ENCODE measurements at places on chromosomes 5 and 9.

DNA sequence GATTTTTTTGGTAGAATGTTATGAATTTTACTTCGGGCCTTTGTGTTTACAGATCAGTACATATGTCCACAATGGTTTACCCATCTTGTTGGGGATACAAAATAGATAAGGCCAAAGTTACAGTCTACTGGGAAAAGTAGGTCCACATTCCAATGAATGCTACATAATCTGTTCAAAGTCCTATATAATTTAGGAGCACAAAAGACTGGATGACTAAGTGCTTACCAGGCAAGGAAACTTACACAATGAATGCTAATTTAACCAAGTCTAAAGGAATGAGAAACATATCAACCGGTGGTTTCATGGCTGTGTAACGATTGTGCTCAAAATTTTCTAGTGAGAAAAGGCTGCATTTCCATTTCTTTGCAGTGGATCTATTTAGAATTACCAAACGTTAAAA, 97.4 kb upstream of the TRPM3 start:
- DNase-seq: no peak

- DNase-seq: no peak
Measured at GRCh38 chr5:10778179-10778910, 17.3 kb upstream of the DAP start.

- DNase-seq: no peak
Measured at GRCh38 chr5:167413506-167413905, 877.9 kb upstream of the WWC1 start.

GRCh38 chr5:96387616-96388015, 45.4 kb downstream of the PCSK1 start:
- DNase-seq: peak; percentile 6

DNA sequence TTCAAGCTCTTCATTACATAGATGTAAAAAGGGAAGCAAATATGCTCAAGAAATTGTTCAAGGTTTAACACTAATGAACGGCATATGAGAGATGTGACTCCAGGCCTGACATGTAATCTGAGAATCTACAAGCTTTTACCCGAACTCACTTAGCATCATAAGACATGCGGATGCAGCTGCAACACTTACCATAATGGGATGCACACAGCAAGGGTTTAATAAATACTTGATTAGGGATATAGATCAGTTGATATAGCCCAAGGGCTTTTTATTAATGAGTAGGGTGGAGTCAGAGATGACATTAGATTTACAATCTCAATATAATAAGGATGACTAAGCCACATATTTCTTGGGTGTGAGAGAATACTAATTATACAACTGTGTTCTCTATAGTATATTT, 2215.5 kb downstream of the MAT2B start:
- DNase-seq: no peak

DNA sequence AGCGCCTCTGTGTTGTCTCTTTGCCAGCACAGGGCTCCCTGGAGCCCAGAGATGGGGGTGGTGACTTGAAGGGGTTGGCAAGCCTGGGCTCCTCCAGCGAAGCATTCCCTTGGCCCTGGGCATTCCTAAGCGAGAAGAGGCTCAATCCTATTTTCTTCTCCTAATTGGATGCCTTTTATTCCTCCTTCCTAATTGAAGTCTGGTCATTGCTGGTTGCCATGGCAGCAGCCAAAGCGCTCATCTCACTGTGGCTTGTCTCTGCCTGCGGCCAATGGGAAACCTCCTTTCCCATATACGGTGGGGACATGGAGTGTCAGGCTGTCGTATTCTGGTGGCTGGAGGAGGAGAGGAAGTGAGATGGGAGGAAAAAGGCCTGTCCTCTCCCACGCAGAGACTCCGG, 52.3 kb upstream of the RARS1 start:
- DNase-seq: peak; percentile 6

- DNase-seq: no peak
Measured at GRCh38 chr5:177130211-177131018, 3.2 kb upstream of the NSD1 start.

DNA sequence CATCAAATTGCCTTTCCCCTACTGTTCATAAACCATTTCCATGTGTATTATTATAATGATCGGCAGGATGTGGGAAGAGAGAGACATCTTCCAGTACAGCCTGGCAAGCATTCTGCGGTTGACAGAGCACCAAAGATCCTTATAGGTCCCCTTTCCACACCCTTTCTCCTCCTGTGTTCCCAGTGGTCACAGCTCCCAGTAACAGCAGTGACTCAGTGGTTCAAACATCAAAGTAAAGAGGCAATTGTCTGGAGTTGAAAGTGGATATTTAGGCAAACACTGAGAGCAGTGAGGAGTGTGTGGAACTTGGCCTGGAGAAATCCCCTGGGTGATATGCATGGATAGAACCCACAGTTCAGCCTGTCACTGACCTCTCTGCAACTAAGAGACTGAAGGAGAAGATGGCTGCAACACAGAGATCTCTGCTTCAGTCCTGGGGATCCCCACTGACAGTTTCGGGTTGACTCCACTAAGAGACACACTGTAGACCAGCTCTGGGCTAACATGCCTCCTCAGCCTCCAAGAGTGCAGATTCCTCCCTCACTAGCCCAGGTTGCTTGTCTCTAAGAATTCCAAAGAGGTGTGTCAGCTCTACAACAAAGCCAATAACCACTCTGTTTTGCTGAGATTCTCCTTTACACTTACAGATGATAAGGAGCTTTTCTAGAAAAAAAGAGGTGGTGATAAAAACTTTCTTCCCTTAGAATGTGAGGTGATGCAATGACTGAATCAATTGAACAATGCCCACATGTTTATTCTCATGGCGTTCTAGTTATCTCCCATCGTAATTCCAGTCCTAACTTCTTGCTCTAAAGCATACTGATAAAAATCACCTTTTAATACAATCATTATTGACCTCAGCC, 94.4 kb upstream of the IL6ST start:
- no peak for DNase-seq

DNA sequence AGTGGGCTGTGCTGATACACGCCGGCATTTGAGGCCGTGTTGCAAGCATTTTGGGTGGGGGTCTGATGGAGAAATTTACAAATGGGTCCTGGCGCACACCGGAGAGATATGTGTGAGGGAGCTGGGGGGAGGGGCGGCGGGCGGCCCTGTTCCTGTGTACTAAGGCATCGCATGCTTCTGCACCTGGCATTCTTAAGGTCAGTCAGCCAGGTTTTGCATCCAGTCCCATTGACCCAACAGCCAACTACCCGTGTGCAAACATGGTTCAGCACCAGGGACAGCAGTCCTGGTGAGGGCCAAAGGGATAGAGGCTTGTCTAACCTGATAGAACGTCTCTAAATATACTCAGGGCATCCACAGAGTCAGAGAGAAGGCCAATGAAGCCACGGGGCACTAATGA, 839 bp downstream of the GABRG2 start:
- DNase-seq: peak; percentile 89

DNA sequence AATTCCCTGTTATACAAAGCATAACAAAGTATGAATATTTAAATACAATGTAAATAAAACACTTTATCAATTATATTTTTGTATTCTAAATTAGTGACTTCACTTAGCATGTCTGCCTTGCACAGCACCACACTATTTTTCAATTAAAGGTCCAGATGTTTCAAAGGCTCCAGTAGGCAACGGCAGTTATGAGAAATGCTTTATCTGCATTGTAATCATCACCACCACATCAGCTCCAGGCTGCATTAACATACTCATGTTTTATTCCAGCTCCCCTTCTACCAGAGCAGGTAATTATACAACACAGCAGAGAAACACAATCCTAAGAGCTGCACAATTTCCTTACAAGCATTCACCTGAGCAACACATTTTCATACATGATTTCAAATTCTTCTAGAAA, 102.8 kb downstream of the MAPKAP1 start:
- no peak for DNase-seq

GRCh38 chr5:99010294-99010693, 81.5 kb upstream of the CHD1 start:
- DNase-seq: no peak

GRCh38 chr5:32462618-32463017, 18.1 kb upstream of the ZFR start:
- DNase-seq: no peak

GRCh38 chr5:36365896-36366295, 64.2 kb upstream of the RANBP3L start:
- no peak for DNase-seq

GRCh38 chr5:21773456-21773855, 1079.7 kb downstream of the CDH12 start:
- no peak for DNase-seq

DNA sequence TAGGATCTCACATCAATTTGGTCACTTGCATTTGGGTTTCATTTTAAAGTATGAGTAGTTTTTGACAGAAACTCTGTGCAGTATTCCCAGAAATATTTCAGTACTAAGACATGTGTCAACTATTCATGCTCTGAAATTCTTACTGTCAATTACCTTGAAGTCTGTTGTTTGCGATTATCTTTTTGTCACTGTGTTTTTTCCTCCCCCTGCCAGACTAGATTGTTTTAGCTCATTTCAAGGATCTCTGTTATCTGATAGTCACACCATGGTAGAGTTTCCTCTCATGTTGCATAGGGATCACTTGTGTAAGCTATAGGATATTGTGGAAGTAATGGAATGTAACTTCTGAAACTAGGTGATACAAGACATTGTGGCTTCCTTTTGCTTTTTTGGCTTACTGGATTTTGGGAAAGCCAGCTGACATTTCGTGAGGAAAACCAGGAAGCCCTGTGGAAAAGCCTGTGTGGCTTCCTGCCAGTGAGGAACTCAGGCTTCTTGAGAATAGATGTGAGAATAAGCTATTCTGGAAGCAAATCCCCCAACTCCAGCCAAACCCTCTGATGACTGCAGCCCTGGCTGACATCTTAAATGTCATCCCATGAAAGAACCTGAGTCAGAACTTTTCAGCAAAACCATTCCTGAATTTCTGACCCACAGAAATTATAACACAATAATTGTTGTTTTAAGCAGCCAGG, 122.2 kb downstream of the FGF10 start:
- DNase-seq: no peak

GRCh38 chr9:135418161-135418560, 61.4 kb upstream of the PPP1R26 start:
- DNase-seq: no peak

DNA sequence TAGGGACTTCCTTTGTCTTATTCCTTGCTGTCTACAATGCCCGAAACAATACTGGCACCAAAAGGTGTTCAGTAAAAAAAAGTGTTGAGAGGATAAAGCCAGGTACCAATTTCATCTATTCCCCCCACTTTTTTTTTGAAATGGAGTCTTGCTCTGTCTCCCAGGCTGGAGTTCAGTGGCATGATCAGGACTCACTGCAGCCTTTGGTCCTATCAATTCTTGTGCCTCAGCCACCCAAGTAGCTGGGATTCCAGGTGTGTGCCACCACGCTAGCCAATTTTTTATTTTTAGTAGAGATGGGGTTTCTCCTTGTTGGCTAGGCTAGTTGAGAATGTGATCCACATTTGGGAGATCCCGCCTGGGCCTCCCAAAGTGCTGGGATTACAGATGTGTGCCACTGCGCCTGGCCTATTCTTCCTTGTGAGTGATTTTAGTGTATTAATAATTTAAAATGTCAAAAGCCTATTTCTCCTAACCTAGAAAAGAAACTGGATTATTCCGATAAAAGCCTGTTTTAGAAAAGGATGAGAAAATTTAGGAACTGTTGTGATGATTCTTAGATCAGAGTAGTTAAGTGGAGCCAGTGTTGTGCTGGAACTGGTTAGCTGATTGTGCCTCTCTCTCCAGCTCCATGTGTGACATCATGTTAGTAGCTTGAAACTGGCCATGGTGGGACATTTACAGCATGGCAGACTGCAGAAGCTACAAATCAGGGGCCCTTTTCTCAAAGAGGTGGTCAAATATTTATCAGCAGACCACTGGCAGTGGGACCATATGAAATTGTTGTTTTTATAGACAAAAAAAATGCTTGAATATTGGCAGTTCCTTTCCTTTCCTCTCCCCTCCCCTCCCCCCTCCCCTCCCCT, 14.3 kb downstream of the CDC42SE2 start:
- no peak for DNase-seq

DNA sequence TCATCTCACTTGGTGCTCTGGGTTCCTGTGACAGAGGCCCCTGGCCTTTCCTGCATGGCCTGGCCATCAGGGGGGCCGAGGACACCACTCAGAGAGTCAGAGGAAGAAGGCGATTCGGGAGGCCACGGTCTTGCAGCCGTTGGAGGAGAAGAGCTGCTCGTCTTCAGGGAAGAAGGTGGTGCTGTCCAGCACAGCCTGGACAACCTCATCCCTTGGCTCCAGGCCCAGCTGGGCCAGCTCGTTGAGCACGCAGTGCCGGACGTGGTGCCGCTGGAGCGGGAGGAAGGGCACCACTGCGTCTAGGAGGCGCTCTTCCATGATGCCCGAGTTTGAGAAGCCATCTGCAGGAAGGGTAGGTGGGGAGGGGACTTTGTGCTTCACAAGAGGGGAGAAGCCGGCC, 3.2 kb downstream of the TOR2A start:
- no peak for DNase-seq

DNA sequence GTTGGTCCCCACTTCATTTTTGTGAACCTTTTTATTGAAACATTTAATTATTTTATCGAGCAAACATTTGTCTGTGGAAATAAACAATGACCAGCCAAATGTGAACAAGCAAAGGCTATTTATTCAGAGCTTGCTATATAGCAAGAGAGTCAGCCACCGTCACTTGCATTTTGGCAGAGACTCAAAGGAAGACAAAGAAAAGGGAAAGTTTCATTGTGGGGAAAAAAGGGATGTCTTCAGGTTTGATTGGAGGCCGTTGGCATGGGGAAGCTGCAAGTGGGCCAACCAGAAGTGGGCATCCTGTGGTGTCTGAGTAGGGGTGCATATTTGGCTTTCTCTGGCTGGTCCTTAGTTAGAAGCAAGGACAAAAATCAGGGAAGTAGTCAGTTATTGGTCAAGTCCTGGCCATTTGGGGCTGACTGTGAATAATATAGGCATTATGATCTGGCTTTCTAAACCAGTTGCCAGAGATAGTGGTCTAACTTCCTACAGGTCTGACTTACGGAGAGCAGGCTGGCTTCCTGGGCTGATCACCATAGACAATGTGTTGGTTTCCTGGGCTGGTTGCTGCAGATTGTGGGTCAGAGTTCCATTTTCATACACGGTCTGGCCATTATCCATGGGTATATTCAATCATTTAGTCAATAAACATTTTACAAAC, 16.6 kb downstream of the ENC1 start:
- no peak for DNase-seq

DNA sequence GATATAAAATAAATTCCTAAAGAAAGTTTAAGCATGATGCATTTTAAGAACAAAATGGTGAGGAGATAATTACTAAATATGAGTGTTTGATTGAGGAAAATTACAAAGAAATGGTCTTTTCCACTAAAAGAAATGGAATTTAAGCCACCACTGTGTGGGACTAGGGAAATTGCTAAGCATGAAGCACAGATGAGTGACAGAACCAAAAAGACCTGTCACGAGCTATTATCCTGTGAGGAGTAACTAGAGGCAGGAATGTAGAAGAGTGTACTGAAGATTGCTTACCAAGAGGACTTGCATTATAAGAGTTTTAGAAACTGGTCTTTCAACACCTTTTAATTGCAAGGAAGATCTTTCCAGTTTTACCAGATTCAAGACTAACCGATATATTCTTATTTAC, 193.6 kb upstream of the PRR16 start:
- no peak for DNase-seq

Data from nephron progenitor cell (in vitro differentiated cells).